ENCODE measurements at places on chromosomes 7 and 10.
A peak's percentile ranks its signal among the peaks of the same experiment; 100 is the strongest.

DNA sequence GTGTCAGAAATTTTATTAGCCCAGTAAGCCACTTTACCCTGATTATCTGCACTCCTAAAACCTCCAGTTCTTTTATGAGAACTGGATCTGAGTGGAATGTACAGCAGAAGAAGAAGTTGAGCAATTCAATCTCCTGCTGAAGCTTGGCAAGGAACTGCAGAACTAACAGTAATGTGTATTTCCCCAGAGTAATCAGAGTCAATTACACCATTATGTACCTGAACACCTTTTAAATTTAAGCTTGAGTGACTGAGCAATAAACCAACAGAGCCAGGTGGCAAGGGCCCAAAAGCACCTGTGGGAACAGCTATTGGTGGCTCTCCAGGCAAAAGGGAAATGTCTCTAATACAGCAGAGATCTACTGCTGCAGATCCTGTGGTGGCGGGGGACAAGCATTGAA, 40.1 kb upstream of the AKR1C2 start:
- DNase-seq: no peak

GRCh38 chr7:135197343-135197742, 14.0 kb downstream of the WDR91 start:
- no peak for DNase-seq

DNA sequence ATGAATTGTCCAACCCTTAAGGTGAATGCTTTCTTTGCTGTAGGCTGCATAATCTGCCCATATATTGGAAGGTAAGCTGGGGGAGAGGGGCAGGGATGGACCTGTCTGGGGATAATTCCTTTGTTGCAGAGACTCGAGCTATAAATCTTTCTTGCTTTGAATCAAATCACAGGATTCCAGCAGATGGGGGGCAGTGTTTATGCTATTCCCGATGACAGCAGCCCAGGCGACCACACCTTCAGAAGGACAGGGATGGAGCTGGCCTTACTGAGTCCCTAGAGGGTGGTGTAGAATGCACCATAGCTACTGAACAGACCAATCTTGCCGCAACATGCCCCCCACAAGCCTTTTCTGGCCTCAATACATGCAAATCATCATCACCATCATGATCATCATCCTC, 2.5 kb downstream of the PODXL start:
- no peak for DNase-seq

GRCh38 chr10:79140085-79140793, 71.5 kb downstream of the ZMIZ1 start:
- DNase-seq: no peak

DNA sequence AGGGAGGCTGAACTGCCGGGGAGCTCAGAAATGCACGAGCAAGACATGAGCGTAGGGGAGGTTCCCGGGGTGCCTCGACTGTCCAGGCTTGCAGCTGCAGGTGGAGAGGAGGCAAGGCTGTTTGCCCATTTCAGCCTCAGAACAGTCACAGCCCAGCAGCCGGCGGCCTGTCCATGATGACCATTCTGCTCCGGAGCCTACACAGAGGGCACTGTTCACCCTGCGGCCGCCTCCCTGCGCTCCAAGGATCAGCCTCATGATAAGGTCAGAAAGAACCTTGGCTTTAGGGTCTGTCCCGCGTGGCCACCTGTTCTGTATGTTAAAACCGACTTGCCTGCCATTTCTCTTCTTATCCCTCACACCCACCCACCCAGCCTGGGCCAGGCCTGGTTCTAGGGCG, 21.9 kb upstream of the CFAP46 start:
- no peak for DNase-seq

GRCh38 chr10:52410916-52411315, 96.8 kb downstream of the DKK1 start:
- no peak for DNase-seq

GRCh38 chr7:91636129-91636724, 244.3 kb downstream of the MTERF1 start:
- DNase-seq: peak; percentile 37

- no peak for DNase-seq
Observed at GRCh38 chr7:16561943-16562342, 35.3 kb downstream of the LRRC72 start.

DNA sequence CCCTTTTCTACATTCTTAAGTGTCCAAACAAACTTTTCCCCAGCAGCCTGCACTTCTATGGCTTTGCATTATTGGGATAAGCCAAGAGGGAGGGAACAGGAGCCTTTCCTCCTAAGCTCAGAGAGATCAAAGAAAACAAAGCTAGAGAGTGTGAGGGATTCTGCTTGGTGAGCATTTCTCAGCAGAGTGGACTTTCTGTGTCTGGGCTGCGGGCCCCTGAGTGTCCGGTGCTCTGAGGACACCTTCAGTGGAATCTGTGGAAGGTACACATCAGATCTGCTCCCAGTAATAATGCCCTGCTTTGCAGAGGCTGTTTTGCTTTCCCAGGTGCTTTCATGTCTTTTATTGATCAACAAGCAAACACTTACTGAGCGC, 50.2 kb downstream of the KCNMA1 start:
- no peak for DNase-seq

DNA sequence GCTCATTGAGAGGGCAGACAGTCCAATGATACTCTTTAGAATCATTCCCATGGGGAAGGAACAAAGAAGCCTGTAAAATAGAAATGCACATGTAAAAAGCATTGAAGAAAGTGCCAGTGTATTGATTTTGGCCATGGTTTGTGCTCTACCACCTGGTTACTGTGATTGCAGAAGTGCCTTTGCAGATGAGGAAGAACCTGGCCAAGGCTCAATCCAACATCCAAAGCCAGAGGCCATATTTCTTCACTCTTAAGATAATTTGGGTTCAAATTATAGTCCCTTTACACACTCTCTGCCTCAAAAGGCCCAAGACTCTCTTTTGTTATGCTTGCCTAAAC, 122.1 kb downstream of the EGFR start:
- DNase-seq: no peak

DNA sequence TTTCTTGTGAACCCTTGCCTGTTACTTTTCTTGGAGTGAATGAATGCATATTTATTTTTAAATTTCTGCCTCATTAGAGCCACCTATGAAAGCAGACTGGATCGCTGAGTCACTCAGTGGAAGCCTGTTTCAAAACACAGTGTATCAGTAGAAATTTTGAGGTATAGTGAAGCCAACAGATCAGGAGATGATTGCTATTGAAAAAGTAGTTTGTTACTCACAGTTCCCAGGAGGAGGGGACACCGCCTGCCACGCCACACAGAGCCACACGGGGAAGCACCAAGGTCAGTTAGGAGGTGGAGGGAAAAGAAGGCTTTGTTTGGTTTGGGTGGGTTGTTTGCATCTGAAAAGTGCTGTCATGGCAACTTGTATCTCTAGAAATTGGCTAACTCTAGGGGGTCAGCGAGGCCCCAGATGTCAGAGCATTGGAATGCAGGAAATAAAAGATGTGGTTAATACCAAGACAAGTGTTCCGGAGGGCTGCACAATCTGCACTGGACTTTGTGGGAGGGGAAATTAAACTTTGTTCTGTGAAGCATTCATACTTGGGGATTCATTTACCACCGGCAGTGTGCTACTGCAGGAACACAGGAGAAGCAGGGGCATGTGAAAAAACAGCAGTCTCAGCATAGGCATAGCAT, 106.4 kb upstream of the SDK1 start:
- no peak for DNase-seq

- DNase-seq: no peak
Observed at GRCh38 chr10:65940816-65941662, 984.8 kb upstream of the LRRTM3 start.

- DNase-seq: no peak
Observed at GRCh38 chr10:125379592-125379991, 219.2 kb upstream of the CTBP2 start.

DNA sequence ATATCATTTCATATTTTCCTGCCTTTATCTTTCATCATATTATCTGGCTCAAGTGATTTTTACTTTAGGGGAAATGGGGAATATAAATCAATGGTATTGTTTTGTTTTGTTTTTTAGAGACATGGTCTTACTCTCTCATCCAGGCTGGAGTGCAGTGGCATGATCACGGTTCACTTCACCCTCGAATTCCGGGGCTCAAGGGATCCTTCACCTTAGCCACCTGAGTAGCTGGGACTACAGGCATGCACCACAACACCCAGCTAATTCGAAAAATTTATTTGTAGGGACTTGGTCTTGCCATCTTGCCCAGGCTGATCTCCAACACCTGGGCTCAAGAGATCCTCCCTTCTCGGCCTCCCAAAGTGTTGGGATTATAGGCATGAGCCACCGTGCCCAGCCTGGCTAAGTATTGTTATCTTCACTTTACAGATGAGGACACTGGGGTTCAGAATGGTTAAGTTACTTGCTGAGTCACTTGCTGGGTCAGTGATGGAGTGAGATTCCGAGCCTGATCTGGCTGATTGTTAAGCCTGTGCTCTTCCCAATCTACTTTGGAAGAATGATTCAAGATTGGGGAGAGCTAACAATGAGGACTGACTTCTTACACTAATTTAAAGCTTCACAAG, 3.7 kb upstream of the SLC16A9 start:
- no peak for DNase-seq

DNA sequence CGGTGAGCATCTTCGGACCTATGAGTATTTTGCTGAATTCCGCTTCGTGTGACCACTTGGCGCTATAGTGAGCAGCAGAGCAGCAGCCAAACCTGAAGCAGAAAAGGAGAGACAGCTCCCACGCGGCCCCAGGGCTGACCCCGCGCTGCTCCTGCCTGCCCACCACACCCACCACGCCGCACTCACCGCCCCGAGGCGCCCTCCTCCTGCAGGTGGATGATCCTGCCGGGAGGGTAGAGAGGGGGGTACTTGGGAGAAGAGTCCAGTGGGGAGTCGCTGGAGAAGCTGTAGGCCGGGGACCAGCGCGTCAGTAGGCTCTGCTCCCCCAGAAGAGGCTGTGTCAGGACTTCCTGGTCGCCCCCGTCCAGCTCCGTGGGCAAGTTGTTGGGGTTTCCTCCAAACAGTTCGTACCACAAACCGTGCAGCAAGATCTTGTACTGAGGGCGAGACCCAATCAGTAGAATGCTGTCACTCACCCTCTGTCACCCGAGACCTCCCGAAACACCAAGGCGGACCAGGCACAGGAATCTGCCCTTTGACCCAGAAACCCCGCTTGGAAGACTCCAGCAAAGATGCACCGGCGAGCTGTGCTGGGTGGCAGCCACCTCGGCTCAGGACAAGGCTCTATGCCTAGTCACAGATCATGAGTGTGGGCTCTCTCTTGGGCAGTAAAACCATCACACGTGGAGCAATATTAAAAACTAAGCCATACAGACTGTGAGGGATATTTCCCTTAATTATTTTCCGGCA, 37.6 kb downstream of the DAGLB start:
- no peak for DNase-seq

GRCh38 chr10:64619102-64619501, 1097.9 kb downstream of the REEP3 start:
- no peak for DNase-seq

DNA sequence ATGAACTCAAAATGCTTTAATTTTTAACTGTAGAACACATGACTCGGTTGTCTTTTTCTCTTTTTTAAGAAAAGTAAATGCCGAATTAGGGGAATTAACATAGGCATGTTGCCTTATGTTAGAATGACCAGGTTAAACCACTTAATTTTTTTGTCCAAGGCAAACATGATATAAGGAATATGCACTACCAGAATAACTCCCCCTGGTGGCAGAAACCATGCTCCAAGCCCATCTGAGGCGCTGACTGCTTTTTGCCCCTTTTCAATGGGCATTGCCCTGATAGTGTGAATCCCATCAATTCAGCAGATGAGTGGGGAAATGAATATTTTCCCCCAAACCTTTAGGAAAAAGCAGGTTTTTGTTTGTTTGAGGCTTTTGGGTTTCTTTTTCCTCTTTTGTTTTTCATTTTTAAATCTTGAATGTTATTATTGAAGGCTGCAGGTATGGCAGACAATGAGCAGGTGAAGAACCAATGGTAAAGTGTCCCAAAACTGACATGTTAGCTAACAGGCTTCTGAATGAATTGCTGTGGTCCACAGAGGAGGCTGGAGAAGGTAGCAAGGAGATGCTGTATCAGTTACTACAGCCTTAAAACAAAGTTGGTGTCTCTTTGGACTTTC, 284.3 kb downstream of the SORCS3 start:
- peak; percentile 53 for DNase-seq

DNA sequence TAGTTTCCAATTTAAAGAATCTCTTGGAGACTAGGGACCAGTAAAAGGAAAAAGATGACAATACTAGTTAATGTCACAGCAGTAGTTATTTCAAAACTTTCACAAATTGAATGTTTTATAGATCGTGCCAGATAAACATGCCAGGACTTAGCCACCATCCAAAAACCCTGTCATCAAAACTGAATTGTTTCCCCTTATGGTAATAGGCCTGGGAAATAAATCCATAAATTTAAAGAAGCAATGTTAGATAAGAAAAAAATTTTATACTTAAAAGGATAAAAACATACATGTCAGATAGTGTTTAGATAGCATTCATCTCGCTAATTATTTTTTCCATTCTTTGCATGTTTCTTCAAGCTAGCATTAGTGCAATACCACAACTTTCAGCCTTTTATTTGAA, 71.2 kb downstream of the SUGCT start:
- no peak for DNase-seq

- DNase-seq: no peak
Observed at GRCh38 chr10:44032216-44032615, 352.7 kb downstream of the CXCL12 start.

DNA sequence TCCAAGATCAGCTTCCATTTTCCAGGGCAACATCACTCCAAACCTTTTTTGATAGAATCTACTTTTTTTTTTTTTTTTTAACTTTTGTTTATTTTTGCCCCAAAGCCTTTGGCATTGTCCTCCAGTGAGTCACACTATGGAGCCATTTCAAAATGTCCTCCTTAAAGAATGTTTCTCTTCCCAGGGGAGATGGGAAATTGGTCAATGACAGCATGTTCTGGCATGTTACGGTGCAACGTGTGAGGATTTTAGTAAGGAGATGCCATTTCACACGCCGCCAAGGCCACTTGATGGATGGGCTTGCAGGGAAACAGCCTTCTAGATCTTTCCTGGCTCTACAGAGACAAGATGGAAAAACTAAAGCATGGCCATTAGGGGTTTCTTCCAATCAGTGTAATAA, 30.7 kb upstream of the TRIL start:
- DNase-seq: no peak

Measured in inflammatory macrophage treated with lipopolysaccharide for 1 hour (primary cell).